Stimulated activated CD4-positive, alpha-beta T cell treated with anti-CD3 and anti-CD28 coated beads, Interleukin-4, amount 100 ng/mL, for 1 hour (primary cell): ENCODE measurements at places on chromosomes 11 and 22.
A peak's percentile ranks its signal among the peaks of the same experiment; 100 is the strongest.

- no peak for DNase-seq
Measured at GRCh38 chr11:106421676-106422292, 344.3 kb downstream of the AASDHPPT start.

DNA sequence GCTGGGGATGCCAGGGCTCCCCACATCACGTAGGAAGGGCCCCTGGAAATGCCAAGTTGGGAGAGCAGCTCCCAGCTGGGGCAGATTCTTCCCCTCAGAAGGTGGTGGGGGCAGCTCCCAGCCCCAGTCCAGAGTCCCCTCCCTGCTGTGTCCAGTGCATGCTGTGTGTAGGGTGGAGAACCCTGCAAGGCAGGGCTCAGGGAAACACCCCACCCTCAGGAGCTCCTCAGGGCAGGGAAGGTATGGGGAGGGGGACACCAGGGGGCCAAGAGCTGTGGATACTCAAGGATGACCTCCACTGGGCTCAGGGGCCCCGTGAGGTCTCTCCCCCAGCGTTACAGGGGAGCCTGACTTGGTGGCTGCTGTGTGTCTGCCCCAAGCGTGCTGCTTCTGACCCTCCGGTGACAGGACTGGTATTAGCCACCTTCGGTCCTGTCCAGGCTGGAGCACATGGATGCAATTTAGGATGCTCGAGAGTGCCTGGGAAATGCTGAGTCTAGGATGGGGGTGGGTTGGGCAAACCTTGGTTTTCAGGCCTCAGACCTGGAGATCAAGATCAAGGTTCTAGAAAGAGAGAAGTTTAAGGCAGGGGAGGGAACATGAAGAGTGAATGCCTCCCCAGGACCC is 16.1 kb upstream of the CABP7 start:
- no peak for DNase-seq

GRCh38 chr22:17972385-17973191 is 51.8 kb downstream of the MICAL3 start:
- DNase-seq: no peak

- no peak for DNase-seq
Measured at GRCh38 chr11:74532501-74533246, 39.1 kb upstream of the LIPT2 start.

DNA sequence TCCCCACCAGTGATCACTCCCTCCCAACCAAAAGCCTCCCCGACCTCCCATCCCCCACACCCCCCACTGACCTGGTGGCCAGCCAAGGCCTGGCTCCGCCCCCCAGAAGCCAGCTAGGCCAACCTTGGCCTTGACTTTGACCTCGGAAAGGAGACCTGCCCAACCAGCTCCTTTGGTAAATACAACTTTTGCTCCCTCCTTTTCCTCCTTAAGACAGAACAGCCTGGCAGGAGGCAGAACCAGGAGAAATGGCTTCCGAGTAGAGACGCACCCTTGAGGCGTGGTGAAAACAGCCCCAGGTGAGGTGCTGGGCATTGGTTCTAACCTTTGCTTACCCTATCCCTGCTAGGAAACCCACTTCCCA is 27.0 kb downstream of the PLEKHA7 start:
- no peak for DNase-seq

DNA sequence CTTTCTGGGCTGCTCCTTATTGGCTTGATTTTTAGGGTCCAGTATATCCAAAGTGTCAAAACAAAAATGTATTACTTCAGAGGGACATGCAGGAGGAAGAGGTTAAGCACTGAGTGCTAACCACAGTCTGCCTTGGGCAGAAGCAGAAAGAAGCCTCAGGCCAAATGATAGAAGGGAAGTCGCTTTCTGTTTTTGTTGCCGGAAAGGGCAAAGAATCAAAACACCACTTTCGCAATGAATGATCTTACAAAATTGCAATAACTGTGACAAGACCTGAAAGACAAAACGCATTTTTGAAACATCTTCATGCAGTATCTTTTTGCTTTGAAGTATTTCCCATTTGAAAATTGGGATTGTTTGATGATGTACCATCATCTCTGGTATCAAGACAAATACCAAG is 70.1 kb upstream of the PICALM start:
- DNase-seq: no peak

- no peak for DNase-seq
Measured at GRCh38 chr11:134939905-134940304, 527.9 kb upstream of the B3GAT1 start.

GRCh38 chr11:70434813-70435278 is 36.5 kb downstream of the CTTN start:
- no peak for DNase-seq

- DNase-seq: peak; percentile 49
Measured at GRCh38 chr11:114036147-114036811, 23.2 kb upstream of the ZBTB16 start.

- DNase-seq: no peak
Measured at GRCh38 chr11:23252426-23252825, 392.2 kb upstream of the CCDC179 start.

- DNase-seq: no peak
Measured at GRCh38 chr22:28788601-28789000, 11.8 kb downstream of the XBP1 start.

GRCh38 chr11:1022908-1023810 is 13.4 kb downstream of the MUC6 start:
- DNase-seq: no peak

DNA sequence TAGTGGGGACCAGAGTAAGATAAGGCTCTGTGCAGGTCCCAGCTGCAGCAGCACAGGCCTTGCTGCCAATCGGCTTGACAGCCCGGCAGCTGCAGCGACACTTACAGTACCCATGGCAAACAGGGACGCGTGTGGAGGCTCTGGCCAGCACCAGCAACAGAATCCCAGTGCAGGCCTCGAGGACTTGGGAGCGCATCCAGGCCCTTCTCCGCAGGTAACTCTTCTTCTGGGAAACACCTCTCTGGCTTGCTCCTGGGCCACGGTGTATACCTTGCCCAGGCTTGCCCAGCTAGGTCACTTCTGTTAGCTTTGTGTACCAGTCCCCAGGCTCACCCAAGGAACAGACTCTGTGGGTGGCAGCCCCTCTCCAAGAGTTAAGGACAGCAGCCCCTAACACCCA is 126.7 kb downstream of the CTTN start:
- no peak for DNase-seq

GRCh38 chr11:110000850-110001249 is 92.3 kb upstream of the ZC3H12C start:
- DNase-seq: no peak

DNA sequence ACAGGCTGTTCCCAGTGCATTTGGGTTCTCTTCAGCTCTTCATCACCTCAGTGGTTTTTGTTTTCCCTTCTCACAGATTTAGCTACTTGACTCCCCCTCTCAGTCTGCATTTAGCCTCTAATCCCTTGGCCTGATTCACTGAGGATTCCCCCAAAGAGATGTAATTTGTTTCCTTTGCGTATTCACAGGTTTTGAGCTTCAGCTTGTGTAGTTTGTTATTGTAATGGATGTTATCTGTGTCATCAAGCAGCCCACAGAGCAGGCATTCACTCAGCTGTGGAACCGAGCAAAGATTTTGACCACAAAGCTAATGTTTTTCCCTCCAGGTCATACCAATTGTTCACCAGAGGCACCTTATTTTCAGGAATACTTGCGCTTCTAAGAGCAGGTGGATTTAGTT is 6.4 kb upstream of the ME3 start:
- no peak for DNase-seq

DNA sequence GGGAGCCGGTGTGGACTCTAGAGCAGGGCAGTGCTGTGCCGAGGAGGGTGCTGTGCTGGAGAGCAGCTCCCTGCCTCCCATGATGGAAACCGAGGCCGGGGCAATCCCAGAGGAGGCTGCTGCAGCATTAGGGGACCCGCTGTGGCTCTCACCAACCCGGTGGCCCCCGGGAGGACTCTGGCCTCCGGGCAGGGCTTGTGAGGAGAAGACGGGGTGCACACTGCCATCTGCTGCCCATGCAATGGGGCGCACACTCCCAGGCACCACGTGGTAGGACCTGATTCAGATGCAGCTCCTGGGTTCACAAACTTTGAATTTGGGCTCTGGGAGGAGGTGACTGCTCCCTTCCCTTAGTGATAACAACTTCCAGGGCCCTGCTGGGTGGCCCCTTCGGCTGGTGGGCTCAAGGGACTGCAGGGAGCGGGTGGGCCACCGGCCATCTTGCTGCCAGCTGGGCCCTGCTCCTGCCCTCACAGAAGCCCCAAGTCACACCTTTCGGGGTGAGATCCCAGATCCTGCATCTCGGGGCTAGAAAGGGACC is 93.8 kb upstream of the FGF3 start:
- no peak for DNase-seq

- no peak for DNase-seq
Measured at GRCh38 chr22:43992331-43992821, 31.7 kb upstream of the PARVB start.

DNA sequence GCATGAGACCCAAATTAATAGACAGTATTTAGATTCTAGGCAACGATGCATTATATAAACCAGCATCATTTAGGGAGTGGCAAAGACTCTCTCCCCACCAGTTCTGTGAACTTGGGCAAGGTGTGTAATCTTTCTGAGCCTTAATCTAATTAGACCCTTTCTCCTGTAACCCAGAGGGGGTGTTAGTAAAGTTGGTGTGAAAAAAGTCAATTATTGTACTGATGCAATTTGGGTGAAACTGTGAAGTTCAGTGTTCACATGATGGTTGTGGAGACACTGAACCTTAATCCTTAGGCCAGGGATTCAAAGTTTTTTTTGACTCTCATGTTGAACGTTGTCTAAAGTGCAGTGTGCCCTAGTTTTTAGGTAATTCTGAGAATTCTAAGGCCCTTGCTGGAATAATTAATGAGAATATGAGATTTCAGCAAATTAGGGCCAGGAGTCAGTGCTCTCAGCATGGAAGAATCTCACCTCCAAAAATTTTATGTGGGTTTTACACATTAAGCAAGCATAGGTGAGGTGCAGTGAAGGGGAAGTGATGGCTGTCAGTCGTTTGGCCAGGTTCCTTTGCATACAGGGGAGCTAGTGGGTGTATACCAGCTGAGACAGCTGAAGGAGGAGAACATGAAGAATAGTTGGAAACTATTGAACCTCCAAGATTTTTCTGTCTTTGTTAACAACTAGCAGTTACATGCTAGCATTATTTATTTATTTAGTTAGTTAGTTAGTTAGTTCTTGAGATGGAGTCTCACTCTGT is 94.2 kb downstream of the PTPRJ start:
- no peak for DNase-seq

- DNase-seq: no peak
Measured at GRCh38 chr11:128331317-128331716, 256.0 kb downstream of the ETS1 start.

- no peak for DNase-seq
Measured at GRCh38 chr11:46952553-46952952, 16.0 kb downstream of the CSTPP1 start.

DNA sequence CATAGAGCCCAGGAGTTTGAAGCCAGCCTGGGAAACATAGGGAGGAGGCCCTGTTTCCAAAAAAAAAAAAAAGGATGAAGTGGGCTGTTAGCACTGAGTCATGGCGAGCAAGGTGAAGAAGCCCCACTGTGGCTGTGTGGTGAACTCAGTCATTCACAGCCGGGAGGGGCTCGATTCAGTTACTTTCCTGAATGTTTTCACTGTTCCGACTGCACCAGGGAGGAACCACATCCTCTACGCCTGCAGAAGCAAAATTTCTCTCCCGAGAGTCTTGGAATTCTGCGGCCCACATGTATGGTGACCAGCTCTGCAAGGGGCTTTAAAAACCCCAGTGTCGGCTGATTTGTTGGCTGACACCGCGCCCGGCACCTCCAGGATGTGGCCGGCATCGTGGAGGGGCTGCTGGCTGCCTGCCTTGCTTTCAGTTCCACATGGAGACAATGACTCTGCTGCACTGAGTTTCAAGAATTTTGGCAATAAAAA is 27.8 kb upstream of the GRAMD4 start:
- DNase-seq: peak; percentile 36

DNA sequence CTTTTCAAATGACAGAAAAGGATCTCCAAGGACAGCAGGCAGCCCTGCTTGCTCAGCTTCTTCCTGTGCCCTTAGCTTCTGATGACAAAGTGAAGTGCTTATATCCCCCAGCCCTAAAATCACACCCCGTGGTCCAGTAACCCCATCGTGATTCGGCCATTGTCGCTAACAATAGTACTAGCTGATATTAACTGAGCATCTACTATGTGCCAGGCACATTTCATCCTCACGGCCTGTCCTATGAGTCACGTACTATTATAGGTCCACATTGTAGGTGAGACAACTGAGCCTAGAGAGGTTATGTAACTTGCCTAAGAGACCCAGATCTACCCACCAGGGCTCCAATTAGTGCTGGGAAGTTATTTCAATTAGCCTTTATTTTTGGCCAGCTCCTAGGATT is 6.1 kb downstream of the SCN4B start:
- DNase-seq: no peak

DNA sequence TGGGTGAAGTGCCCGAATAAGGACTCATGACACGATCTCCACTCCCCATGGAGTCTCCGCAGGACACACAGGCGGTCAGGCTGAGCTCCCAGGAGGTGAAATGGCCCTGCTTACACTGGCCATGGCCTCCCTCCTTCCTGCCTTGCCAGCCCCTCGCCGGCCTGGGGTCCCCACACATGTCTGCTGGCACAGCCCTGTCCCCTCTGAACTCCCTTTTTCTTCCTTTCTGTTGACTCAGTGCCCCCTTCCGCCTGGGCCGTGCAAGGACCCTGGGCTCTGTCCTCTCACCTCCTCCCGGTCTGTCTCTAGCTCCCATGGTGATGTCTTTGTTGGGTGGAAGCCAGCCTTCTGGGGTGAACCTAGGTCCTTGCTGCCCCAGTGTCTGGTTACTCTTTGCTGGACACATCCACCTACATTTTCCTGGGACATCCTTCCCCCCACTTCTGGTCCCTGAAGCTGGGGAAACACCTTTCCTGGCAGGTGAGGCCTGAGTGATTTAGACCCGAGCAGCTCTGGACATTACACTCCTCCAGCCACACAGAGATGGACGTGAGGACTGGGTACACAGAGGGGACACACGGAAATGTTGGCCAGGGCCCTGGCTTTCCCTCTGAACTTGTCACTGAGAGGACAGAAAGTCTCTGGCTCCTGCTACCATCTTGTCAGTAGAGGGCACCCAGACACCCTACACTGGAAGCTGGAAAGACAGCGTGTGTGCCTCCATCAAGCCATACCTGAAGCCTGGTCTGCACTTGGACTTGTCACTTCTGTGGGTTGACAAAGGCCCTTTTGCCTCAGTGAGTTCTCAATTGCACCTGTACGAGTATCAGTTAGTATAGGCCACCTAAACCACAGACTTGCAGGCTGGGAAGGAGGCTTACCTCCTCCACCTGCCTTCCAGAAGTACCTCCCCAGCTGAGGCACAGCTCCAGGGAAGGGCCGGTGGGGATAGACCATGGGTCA is 864.3 kb downstream of the TBC1D22A start:
- no peak for DNase-seq

GRCh38 chr11:107840129-107840484 is 18.5 kb downstream of the SLC35F2 start:
- no peak for DNase-seq

GRCh38 chr11:102794382-102794781 is 3.6 kb downstream of the MMP1 start:
- DNase-seq: peak; percentile 3

DNA sequence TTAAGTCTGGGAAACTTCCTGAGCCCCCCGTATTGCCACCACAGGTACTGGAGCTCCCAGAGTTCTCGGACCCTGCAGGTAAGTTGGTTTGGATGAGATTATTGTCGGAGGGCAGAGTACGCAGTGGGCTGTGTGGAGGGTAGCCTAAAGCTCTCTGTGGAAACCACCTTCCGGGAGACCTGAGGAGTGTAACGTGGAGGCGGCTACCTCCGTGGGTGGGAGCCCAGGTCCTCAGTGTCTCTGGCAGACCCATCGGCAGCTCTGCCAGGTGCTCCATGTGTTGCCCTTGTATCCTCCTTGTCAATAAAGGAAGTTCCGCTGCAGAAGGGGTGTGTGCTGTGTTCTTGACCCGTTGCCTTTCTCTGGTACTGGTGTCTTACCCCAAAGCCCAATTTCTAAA is 61.4 kb downstream of the SYT13 start:
- no peak for DNase-seq
